T-helper 1 cell treated with Interleukin-12 subunit alpha and Interleukin-12 subunit beta and Interleukin-4 antibody, amounts not matched to agents 30 ng/mL and 1 ng/mL, for 36 hours (primary cell): ENCODE measurements at places on chromosomes 5 and 9. TPM values are rescaled to one million over a fixed set of nuclear protein-coding genes. Genes with fewer than 3 reads are reported as not detected.

The GOLM1 gene
- total RNA-seq, result 3.0 and 4.0 TPM in 2 replicates

The SARDH gene
- total RNA-seq, result 0.41 and 0.71 TPM in 2 replicates

The DOCK2 gene
- total RNA-seq, result 333 and 346 TPM in 2 replicates

The NFIL3 gene
- total RNA-seq, result 46.3 and 50.5 TPM in 2 replicates

The PTPRD gene
- not detected in 2 replicates for total RNA-seq

The OTULINL gene
- total RNA-seq, result 23.9 and 26.6 TPM in 2 replicates

The DIPK1B gene
- total RNA-seq, result 0.29 and 0.37 TPM in 2 replicates

The SLC6A7 gene
- not detected in 2 replicates for total RNA-seq

The FAM169A gene
- total RNA-seq, result 4.2 and 6.0 TPM in 2 replicates

The ARHGEF39 gene
- 7.8 and 8.7 TPM in 2 replicates for total RNA-seq

The STKLD1 gene
- total RNA-seq, result 0.39 and 1.3 TPM in 2 replicates

The RANBP3L gene
- total RNA-seq, result not detected in 2 replicates
